ENCODE measurements at places on chromosomes 5 and 9.

DNA sequence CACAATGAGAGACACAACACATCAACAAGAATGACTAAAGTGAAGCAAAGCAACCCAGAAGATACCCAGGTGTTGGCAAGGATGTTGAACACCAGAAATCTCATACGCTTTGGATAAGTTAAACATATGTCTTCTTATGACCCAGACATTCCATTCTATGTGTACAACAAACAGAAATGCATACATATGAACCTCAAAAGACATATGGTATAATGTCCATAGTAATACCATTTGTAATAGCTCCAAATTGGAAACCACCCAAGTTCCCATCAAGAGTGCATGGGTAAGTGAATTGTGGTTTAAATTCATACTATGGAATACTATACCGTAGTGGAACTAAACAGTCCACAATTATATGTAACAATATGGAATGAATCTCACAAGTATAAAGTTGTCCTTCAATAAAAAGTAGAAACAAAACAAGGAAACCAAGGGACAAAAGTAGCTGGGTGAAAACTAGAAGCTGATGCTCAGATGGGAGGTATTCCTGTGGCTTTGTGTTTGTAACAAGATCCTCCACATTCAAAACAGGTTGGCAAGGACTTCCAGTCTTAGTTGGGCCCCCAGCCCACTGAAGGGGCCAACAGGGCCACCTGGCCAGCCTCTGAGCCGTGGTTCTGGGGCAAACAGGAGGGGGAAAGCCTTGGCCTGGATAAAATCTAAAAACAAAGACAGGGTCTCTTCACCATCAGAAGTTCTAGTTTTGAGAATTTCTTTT, 171.8 kb upstream of the PITX1 start:
- no peak for DNase-seq

DNA sequence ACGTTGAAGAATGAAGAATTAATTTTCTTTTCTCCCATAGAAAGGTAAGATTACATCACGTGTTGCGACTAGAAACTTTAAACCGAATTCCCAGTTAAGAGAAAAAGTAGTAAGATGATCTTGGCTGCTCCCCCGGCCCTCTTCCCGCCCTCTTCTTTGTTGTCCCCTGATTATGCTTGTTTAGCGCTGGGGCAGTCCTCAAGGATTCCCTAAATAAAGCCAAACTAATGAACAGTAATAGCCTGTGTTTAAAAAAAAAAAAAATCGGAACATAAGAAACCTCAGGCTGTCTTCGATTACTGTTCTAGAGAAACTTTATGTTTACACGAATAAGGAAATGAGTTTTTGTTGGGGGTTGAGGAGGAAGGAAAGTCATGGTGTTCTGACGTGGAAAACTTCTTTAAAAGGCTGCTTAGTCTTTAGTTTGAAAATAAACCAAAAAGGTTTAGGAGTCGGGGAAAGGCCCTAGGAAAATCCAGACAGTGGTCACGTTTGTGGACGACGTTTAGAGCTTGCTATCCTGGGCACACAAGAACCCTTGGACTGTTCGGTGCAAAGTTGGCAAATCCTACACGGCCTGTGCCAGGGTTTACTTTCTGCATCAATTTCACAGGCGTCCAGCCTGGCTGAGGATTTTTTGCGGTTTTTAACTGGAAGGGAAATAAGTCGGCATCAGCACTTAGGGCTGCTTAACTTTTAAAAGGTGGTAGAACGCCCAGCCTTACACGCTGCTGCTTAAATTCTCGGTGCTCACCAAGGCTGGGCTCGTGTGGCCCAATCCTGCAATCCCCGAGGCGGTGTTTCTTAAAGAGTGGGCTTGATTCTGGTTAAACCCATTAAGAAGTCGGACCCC, 1.1 kb upstream of the MAT2B start:
- DNase-seq: no peak

- no peak for DNase-seq
These were observed 11.1 kb downstream of the BARX1 start for GRCh38 chr9:93944011-93944410.

DNA sequence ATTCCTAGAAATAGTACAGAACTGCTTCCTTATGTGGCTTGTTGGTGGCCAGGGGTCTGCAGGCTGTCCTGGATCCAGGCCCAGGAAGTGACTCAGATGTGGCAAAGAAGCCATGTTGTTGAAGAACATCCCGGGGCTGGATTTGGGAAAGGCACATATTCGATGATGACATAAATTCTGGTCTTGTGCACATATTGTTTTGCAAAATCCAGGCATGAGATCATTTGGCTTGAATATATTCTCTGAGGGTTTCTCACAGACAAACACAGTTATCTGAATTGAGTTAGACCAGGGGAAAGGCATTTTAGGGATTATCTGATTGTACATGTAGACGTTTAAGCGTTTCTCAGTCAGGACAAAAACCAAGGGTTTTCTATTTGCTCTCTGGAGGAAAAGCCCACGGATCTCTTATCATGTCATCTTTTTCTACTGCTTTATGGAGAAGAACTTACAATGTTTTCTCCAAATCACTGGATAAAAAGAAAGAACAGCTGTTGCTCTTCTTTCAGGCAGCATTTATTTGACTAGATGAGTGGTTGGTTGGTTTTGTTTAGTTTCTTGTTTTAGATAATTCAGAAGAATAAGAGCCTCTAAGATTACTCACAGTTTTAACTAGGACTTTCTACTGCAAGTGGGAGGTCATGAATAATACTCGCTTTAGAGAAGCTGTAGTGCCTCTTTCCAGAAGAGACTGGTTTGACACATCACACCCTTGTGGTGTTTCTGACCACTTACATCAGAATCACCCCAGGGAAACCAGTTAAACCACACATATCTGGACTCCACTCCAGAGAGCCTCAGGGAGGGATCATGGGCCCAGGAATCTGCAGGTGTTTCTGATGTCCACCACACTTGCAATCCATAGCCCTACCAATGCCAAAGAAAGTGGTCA, 29.5 kb upstream of the LHFPL2 start:
- no peak for DNase-seq

DNA sequence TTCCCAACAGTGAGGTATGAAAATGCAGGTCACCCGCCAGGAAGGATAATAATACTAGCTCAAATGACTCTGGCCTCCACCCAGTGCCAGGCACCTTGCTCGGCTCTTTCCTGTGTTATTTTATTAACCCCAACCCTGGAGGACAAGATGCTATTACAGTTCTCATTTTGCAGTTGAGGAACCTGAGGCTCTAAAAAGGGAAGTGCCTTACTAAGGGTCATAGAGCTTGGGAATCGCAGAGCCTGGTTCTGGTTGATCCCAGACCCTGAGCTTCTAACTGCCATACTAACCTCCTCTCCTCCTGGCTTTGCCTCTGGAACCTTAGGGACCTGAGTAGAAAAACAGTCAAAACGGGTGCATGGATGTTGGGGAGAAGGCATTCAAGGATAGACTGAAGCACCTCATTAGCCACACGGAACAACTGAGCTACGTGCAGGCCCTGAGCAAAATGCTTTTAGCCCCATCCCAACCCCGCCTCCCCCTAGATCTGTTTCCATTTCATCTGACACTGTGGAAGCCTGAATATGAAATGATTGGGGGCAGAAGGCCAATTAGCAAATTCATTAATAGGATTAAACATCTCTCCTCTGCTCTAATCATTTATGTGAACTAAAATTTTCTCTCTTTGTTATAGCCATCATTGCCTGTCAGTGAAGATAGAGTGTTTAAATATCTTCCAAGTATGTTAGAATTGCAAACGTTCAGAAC, 7.9 kb downstream of the KCNIP1 start:
- no peak for DNase-seq

- DNase-seq: no peak
These were observed 113.2 kb downstream of the DCP2 start for GRCh38 chr5:113089653-113090335.

DNA sequence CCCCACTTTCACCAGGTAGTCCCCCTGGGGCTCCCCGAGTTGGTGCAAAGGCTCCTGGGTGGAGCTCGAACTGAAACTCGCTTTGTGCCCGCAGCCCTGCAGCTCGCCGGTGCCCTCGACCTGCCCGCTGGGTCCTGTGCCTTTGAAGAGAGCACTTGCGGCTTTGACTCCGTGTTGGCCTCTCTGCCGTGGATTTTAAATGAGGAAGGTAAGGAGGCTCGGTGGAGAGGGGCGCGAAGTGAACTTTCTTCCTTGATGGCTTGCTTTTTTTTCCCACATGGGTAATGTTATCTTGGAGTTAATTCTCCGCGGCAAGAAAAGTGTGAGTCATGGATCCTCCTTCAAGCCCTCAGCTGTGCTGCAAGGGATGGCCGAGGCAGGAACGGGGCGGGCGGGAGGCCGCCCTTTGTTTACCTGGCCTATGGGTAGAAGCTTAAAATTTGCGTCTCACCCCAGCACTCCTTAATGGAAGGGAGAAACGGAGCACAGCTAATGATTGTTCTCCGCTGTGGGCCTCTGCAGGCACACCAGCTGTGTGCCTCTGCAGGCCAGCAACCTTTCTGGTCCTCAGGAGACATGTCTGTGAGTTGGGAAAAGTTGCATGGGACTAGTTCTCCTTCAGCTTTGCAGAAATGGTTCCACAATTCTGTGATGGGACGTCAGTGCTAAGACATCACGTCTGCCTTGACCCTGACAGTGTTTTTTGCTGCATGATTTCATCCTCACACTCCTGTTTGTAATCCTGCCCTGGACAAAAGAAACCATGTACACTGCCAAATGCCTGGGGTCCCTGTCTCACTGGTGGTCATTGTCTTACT, 1.1 kb downstream of the MAMDC2 start:
- no peak for DNase-seq

DNA sequence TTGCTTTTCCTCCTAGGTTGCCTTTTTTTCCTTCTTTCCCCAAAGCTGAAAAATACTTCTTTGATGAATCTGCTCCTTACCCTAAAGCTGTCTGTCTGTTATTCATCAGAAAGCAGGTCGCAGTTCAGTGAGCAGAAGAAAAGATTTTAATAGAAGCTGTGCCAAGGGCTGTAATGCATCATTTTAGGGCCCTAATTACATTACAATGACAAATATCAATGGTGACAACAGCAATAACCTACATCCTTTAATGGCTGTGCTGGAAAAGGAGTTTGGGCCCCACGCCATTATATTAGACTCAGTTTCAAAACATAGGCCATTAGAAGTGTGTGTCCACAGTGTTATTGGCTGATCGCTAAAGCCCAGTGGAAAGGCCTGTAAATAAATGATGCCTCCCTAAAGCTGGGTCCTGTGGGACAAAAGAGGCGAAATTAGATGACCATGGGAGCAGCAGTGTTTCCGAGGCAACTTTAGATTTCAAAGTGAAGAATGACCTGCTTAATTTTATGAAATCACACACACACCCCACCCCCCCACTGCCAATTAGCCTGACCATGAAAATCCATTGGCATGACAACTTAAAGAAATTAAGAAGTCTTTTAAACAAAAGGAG, 38.4 kb downstream of the TLE4 start:
- DNase-seq: no peak

GRCh38 chr9:98644011-98644410, 64.7 kb downstream of the GABBR2 start:
- DNase-seq: no peak

GRCh38 chr9:106697750-106698502, 165.0 kb upstream of the ZNF462 start:
- no peak for DNase-seq

GRCh38 chr5:65880496-65881072, 45.8 kb upstream of the ERBIN start:
- DNase-seq: no peak

DNA sequence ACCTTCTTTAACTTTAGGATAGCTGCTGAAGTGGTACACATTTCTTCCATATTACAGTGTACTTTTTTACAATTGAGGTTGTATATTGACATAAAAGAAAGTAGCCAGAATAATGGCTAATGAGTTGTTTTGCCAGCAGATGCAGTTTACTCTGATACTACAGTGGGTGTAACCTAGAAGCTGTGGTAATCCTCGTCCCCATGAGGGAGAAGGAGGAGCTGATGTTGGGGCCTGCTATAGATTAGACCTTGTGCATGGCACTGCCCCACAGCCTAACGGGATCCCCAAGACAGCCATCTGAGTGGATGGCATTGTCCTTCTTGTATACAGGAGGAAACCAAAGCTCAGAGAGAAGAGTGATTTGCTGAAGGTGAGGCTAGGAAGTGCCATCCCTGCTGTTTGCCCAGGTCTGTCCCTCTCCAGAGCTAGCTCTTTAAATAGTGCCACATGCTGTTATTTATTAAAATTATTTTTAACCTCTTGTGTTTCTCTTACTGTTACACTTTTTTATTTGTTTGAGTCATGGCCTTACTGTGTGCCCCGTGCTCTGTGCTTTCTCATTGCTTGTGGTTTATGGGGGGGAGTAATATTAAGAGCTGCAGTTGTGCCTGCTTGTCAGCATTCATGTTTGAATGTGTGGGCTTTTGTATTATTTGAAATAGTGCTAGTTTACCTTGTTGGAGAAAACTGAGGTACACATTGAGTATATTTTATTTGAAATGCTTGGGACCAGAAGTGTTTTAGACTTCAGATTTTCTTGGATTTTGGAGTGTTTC, 65.3 kb downstream of the ICE1 start:
- no peak for DNase-seq

GRCh38 chr5:432201-432927, 10.6 kb upstream of the EXOC3 start:
- DNase-seq: no peak
